ENCODE measurements at places on chromosomes 1 and 21. TPM values are rescaled to one million over a fixed set of nuclear protein-coding genes. Genes with fewer than 3 reads are reported as not detected.

The NTMT2 gene
- total RNA-seq: not detected

The CERS2 gene
- 129 TPM for total RNA-seq

The PLEKHA6 gene
- total RNA-seq: 37.8 TPM

The AADACL3 gene
- not detected for total RNA-seq

The LMX1A gene
- 13.5 TPM for total RNA-seq

The TGFB2 gene
- total RNA-seq: 18.4 TPM

The HCRTR1 gene
- total RNA-seq: not detected

The PRKAA2 gene
- 6.4 TPM for total RNA-seq

The HJV gene
- not detected for total RNA-seq

DNA sequence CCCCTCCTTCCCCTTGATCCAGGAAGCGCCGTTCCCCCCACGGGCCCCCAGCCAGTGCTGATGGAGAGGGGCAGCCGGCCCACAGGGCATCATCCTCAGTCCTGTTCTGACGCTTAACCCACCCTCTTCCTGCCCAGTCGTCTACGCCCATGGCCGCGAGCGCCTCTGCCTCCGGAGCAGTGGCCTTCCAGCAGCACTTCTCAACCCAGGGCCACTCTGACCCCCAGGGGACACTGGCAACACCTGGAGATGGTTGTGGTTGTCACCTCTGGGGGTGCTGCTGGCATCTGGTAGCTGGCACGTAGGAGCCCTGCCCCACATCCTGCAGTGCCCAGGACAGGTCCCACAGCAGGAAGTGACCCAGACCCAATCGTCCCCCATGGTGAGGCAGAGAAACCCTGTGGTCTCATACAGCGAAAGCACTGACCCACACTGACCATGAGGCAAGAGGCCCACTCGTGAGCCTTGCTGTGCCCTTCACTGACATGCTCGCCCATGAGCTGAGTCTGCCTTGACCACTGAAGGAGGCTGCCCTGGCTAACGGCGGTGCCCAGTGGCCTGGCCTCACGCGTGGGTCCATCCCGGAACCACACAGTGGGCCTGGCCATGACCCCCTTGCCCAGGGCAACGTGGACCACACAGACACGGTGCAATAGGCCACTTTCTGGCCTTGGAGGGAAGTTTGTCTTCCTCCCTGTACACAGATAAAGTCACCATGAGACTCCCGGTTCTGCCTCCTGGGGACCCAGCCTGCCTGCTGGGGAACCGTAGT is 96.8 kb upstream of the ARHGEF16 start:
- peaks cover 19% of the 10 kb centered on the region for H3K4me1 ChIP-seq
- H3K27me3 ChIP-seq: peaks cover 25% of the 10 kb centered on the region
- no peak overlapping the region for H3K4me3 ChIP-seq
- no peak overlapping the region for H3K27ac ChIP-seq
- no peak for DNase-seq

DNA sequence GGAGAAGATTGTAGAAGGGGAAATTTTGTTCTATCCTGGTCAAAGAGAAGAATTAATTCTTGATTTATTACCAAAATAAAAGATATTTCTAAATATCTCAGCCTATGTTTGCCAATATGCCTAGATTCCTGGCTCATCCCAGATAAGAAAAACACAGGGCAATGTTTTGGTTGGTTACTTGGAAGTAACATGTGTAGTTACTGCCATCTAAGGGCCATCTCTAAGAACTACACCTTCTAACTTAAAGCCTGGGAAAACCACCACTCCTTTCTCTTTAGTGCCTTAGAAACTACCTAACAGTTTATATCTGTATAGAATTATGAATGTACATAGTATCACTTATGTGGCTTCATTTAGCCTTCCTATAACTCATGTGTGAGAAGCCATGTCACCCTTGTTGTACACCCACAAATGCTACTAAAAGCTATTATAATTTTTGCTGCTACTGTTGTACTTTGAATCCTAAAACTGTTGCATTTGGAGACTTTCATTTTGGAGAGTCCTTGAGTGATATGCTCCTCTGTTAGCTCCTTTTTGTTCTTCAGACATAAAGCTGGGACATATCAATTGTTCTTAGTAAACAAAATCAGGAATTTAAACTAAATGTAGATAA is 4.5 kb downstream of the AIM2 start:
- no peaks in the 10 kb centered on the region for H3K4me1 ChIP-seq
- H3K36me3 ChIP-seq: no peaks in the 10 kb centered on the region
- peaks cover 2% of the 10 kb centered on the region for H3K27me3 ChIP-seq
- H3K4me3 ChIP-seq: no peak overlapping the region
- DNase-seq: no peak

DNA sequence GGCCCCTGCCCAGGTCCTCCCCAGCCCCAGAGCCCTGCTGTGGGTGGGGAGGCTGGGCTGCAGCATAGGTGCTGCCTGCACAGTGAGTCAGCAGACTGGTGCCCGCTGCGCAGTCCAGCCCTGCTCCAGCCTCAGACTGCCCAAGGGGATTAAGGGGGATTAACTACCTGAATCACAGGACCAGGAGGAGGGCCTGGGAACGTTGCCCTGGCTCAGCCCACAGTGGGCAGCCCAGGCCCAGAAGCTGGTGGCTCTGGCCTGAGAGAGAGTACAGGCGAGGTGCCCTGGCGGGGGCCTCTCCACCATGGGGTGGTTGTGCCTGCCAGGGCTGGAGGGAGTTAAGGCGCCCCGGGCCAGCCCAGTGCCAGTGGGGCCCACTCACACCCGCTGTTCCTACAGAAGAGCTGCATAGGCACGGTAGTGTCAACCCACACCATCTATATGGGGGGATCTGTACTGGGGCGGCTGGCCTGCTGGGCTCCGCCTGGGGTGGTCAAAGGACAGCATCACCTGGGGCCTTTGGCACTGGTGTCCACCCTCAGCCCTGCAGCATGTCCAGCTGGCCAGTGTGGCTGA is 2.3 kb downstream of the OBSCN start:
- DNase-seq: peak; percentile 67
- H3K36me3 ChIP-seq: no peaks in the 10 kb centered on the region
- no peak overlapping the region for H3K27ac ChIP-seq
- H3K4me3 ChIP-seq: no peak overlapping the region
- peaks cover 10% of the 10 kb centered on the region for H3K4me1 ChIP-seq

DNA sequence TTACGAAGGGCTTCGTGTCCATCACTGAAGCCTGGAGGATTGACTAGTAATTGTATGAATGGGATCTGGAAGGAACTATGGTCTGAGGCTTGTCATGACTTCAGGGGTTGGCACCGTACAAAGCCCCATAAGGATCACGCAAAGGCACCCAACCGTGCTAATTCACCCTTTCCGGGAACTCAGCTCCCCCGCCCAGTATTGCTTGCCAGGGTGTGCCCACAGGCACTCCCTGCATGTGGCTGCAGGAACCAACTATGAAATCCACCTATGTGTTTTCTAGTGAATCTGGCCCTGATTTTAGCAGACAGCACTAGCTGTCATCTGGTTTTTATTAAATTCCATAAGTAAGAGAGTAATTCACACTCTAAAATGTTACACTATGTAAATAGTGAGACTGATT is 139.2 kb downstream of the TM2D1 start:
- H3K4me3 ChIP-seq: no peak overlapping the region
- H3K4me1 ChIP-seq: peaks cover 19% of the 10 kb centered on the region
- DNase-seq: no peak
- peaks cover 11% of the 10 kb centered on the region for H3K27me3 ChIP-seq
- H3K36me3 ChIP-seq: no peaks in the 10 kb centered on the region
- no peak overlapping the region for H3K27ac ChIP-seq

DNA sequence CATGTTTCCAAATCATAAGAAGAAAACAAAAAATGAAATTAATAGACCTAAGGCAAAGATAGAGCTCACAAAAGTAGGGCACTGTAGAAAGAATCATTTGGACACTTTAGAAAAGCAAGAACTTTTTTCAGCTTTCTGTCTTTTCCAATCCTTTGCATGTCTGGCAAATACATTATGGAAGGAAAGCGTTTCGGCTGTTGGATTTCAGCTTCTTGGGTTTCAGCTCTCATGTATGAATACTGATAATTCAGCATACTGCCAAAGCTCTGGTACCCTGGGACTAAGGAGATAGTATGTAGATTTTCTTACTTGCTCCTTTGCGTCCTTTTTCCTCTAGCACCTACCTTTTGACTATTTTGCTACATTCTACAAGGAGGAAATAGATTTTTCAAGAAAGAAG is 375.9 kb downstream of the BRINP3 start:
- no peak for DNase-seq
- H3K27ac ChIP-seq: no peak overlapping the region
- H3K4me1 ChIP-seq: no peaks in the 10 kb centered on the region
- H3K36me3 ChIP-seq: no peaks in the 10 kb centered on the region

DNA sequence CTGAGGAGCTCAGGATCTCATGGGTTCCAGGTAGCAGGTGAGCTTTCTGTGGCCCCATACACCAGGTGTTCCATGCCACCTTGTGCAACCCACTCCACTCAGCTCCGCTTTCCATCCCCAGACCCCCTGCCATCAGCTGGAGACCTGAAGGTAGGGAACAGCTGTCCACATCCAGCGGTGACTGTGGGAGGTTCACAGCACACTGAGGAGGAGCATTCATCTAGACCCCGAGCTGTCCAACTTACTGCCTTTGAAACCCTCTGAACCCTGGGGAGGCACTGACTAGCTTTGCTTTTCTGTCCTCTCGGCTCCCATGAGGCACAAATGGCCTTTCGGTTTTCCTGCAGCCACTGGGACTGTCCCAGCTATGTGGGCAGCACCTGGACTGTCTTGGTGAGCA is 27.9 kb upstream of the ABCG1 start:
- no peak overlapping the region for H3K4me3 ChIP-seq
- H3K4me1 ChIP-seq: peaks cover 16% of the 10 kb centered on the region
- H3K27me3 ChIP-seq: peaks cover 9% of the 10 kb centered on the region
- H3K36me3 ChIP-seq: no peaks in the 10 kb centered on the region

- no peaks in the 10 kb centered on the region for H3K36me3 ChIP-seq
- peaks cover 13% of the 10 kb centered on the region for H3K27me3 ChIP-seq
- no peaks in the 10 kb centered on the region for H3K4me1 ChIP-seq
- no peak overlapping the region for H3K4me3 ChIP-seq
Observed at GRCh38 chr1:63264161-63264560, 58.2 kb upstream of the FOXD3 start.

GRCh38 chr1:37828410-37829074 is 20.5 kb upstream of the YRDC start:
- no peaks in the 10 kb centered on the region for H3K27me3 ChIP-seq
- H3K36me3 ChIP-seq: peaks cover 24% of the 10 kb centered on the region
- DNase-seq: no peak
- H3K27ac ChIP-seq: no peak overlapping the region

DNA sequence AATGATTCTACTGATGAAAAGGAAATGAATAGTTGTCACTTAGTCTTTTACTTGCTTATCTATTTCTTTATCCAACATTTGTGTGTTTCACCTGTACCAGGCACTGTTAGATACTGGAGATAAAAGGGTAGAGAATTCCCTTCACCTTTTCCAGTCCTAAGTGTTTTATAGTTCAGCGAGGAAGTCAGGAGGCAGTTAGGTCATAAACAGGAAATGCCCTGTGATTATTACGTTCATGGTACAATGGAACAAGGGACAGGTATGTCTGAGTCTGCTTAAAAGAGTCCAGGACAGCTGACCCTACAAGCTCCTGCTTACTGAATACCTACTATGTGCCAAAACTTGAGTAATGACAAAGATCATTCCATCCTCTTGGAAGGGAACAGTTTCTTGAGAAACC is 77.8 kb downstream of the TNR start:
- no peak overlapping the region for H3K4me3 ChIP-seq
- no peaks in the 10 kb centered on the region for H3K36me3 ChIP-seq
- H3K27me3 ChIP-seq: peaks cover 50% of the 10 kb centered on the region
- no peak overlapping the region for H3K27ac ChIP-seq

GRCh38 chr1:208374391-208374941 is 130.3 kb upstream of the PLXNA2 start:
- H3K4me1 ChIP-seq: peaks cover 17% of the 10 kb centered on the region
- H3K36me3 ChIP-seq: no peaks in the 10 kb centered on the region
- H3K27ac ChIP-seq: no peak overlapping the region
- H3K27me3 ChIP-seq: peaks cover 10% of the 10 kb centered on the region

- H3K27me3 ChIP-seq: peaks cover 7% of the 10 kb centered on the region
- DNase-seq: no peak
- H3K36me3 ChIP-seq: no peaks in the 10 kb centered on the region
- H3K27ac ChIP-seq: peak overlapping the region; percentile 55
Observed at GRCh38 chr1:31663622-31664452, 19.2 kb upstream of the PEF1 start.

- no peaks in the 10 kb centered on the region for H3K4me1 ChIP-seq
- no peak overlapping the region for H3K27ac ChIP-seq
- no peak overlapping the region for H3K4me3 ChIP-seq
- peaks cover 43% of the 10 kb centered on the region for H3K27me3 ChIP-seq
Observed at GRCh38 chr1:11473491-11474034, 5.4 kb upstream of the DISP3 start.

DNA sequence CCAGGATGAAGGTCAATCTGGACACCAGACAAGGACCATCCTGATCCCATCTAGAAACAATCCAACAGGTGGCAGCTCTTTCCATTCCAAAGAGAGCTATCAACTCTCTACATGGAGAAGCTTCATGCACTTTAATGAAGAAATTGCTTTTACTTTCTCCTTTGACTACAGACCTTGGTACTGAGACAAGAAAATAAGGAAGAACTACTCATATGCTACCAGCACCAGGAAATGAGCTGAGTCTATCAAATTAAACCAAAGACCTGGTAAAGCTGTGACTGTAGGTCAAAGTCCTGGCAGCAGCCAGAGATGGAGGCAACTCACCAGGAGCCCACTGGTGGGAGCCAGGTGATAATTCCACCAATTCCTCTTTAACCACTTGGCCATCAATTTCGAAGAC is 64.3 kb upstream of the LRRC8B start:
- H3K4me3 ChIP-seq: no peak overlapping the region
- DNase-seq: no peak
- no peaks in the 10 kb centered on the region for H3K36me3 ChIP-seq
- H3K27me3 ChIP-seq: no peaks in the 10 kb centered on the region

DNA sequence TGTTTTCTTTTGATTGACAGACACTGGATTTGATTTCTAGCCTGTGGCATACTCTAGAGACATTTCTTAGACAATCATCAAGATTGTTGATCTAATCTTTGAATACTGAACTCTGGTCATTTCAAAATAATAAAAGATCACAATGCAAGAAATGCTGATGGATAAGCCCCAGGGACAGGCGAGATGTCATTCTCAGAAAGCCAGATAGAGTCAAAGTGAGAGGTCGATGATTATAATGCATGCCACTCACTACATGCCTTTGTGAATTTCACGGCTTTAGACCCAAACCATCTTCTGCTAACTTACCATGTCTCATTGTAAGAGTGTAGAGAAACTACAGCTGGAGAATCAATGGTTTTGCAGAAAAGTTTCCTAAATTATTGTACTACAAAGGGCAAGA is 257.1 kb downstream of the DYRK1A start:
- H3K27me3 ChIP-seq: peaks cover 3% of the 10 kb centered on the region
- no peak for DNase-seq
- no peak overlapping the region for H3K27ac ChIP-seq
- H3K4me3 ChIP-seq: no peak overlapping the region
- peaks cover 13% of the 10 kb centered on the region for H3K4me1 ChIP-seq

All from type B pancreatic cell (in vitro differentiated cells).